ENCODE measurements at places on chromosomes 1 and 21.

GRCh38 chr1:3419415-3420204 lies 34.9 kb upstream of the ARHGEF16 start:
- no peak for DNase-seq

GRCh38 chr1:151347523-151348246 lies 633 bp upstream of the RFX5 start:
- DNase-seq = no peak

GRCh38 chr1:246107516-246108277 lies 399.4 kb downstream of the SMYD3 start:
- no peak for DNase-seq

DNA sequence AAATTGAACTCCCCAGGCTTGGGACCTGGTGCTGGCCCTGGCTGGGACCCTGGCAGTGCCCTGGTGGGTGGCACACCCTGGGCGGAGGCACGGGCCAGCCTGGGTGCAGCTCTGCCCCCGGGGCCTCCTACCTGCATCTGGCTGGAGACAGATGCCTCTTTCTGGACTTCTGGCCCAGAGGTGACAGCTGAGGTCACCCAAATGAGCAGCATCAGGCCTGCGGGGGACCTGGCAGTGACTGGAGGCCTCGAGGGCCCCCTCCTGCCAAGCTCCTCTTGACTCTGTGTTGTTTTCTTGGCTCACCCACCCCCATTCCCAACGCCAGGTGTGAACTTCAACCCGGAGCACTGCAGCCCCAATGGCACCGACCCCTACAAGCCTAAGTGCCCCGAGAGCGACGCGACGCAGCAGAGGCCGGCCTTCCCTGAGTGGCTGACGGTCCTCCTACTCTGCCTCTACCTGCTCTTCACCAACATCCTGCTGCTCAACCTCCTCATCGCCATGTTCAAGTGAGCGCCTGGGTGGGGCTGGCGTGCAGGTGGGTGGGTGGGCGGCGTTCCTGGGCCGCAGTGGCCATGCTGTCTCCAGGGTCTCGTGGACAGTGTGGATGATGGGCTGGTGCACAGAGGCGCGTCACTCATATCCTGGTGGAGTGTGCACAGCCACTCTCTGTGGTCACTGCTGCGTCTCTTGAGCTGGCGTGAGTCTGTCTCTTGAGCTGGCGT lies 41.6 kb upstream of the LRRC3 start:
- no peak for DNase-seq

DNA sequence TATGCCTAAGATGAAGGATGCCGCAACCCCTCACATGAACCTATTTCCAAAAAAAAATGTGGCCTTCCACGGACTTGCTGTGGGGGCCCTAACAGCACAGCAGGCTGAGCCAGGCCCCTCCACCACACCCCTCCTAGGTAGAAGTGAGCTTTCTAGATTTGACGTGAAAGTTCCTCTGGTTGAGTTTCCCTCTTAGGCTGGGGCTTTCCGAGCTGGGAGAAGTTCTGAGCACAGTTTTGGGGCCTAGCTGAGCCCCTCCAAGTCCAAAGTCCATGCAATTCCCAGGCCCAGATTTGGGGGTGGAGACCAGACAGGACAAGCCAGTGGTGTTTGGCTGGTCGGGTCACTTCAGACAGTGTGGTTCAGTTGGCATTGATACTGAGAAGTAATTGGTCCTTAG lies 13.8 kb upstream of the PHLDA3 start:
- no peak for DNase-seq

- DNase-seq = peak; percentile 3
These were observed 92.9 kb downstream of the PIGK start for GRCh38 chr1:77126307-77126706.

DNA sequence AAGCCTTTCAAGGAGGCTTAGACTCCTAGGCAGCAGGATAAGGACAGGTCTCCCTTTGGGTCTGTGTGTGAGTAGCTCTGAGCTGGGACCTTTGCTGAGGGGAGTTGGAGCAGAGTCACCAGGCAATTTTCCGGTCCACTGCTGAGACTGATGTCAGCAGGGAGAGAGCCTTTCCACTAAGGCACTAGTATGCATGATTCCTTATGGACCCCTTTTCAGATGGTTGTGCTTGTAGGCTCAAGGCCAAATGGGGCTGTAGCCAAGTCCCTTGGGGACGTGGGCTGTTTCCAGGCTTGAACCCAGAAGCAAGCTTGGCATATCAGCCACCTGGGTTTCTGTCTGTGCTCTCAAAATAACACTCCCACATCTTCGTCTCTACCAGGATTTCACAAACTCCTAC lies 73.0 kb downstream of the CCDC18 start:
- DNase-seq = no peak

DNA sequence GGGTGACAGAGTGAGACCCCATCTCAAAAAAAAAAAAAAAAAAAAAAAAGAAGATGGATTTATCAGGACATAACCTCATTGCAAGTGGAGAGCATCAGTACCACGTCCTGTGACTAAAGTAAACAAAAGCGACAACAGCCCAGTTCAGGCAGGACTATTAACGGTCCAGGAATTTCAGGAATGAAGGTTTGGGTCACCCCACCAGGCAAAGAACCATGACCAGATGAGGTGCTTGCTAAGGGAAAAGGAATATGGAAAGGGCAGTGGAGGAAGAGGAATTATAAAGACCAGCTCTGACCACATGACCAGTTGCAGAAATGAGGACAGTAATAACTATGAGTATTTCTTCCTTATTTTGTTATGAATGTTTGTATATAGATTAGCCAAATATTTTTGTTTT lies 35.4 kb upstream of the EIF4G3 start:
- no peak for DNase-seq

DNA sequence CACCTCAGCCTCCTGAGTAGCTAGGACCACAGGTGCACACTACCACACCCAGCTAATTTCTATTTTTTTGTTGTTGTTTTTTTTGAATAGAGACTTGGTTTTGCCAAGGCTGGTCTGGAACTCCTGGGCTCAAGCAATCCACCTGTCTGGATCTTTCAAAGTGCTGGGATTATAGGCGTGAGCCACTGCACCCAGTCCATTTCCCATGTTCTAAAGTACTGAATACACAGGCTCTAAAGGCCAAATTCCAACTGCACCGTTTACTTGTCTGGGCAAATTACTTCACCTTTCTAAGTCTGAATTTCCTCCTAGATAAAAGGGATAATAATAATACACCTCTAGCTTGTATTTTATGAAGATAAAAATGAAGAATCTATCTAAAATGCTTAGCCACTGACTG lies 39.6 kb downstream of the FRRS1 start:
- no peak for DNase-seq

DNA sequence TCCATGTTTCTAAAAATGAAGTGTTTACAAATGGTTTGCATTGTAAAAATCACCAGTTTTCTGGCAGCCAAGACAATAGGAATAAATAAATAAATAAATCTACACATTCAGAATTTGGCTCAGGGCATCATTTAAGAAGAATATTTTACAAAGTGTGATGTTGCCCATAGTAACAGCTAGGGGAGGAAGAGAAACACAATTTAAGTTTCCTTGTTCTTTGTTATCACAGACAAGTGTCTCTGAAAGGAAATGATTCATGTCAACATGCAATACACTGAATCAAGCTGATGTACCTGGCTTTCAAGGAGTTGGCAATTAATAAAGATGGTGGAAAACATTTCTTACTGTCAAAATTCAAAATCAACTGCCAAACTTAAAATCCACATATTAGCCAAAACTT lies 74.7 kb downstream of the LHX8 start:
- DNase-seq = no peak

DNA sequence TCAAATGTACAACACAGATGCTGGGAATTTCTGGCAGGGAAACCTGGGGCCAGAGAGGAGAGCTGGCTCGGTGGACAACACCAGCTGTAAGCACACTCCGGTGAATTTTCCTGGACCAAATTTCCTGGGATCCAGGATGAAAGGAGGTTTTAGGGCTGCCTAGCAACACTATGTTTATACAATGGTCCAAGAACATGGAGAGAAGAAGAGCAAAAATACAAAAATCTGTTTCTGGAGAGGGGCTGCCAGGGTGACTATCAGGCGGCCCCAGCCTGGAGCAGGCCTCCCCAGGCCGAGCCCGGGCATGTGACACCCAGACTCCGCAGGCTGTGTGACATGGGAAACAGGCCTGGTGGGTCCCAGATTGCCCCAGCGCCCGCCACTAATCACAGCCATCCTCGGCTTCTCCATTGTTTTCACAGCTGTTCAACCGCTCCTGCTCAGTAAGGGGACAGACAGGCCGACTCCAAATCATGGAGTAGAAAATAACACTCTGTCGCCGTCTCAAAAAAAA lies 336.0 kb upstream of the NFIA start:
- DNase-seq = no peak

GRCh38 chr1:37692078-37692833 lies at the start of gene CDCA8:
CDCA8 (plus strand) TSS chr1:37692516; CDS start chr1:37692691, 175 bp downstream.
- DNase-seq = peak; percentile 94

- DNase-seq = no peak
These were observed 332.7 kb downstream of the NEGR1 start for GRCh38 chr1:71949681-71950080.

DNA sequence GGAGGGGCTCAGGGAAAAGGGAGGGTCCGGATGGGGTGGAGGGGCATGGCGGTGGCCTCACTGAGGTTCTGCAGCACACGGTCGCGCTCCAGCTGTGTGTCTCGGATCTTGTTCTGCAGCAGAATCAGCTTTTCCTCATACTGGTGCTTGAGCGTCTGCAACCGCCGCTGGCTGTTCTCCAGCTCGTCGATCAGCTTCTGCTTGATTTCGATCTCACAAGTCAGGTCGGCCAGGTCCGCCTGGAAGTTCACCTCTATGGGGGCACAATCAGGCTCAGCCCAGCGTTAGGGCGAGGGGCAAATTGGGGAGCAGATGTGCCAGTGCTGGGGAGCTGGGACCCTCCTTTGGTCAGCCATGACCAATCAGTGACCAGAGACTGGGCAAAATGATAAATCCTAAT lies 25.2 kb downstream of the KIF21B start:
- no peak for DNase-seq

GRCh38 chr1:185487936-185488335 lies 170.9 kb upstream of the IVNS1ABP start:
- DNase-seq = no peak

- DNase-seq = no peak
These were observed 40.1 kb upstream of the FOXO6 start for GRCh38 chr1:41320895-41321676.

- DNase-seq = no peak
These were observed 15.5 kb downstream of the MAP3K7CL start for GRCh38 chr21:29145852-29146453.

GRCh38 chr1:2451741-2452140 lies 24.3 kb upstream of the PLCH2 start:
- no peak for DNase-seq

DNA sequence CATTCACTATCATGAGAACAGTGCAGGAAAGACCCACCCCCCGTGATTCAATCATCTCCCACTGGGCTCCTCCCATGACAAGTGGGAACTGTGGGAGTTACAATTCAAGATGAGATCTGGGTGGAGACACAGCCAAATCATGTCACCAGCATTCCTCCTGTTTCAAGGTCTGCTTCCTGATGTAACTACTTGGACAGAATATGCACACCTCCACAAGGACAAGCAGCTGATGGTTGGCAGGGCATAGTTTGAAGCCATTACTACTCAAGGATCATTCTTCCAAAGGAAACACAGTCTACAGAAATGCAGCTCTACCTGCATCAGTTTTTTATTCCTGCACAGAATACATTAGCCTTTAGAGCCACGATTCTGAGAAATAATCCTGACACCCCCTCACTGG lies 28.5 kb upstream of the RNF2 start:
- DNase-seq = no peak

GRCh38 chr1:64659478-64660138 lies 85.3 kb upstream of the RAVER2 start:
- DNase-seq = no peak

DNA sequence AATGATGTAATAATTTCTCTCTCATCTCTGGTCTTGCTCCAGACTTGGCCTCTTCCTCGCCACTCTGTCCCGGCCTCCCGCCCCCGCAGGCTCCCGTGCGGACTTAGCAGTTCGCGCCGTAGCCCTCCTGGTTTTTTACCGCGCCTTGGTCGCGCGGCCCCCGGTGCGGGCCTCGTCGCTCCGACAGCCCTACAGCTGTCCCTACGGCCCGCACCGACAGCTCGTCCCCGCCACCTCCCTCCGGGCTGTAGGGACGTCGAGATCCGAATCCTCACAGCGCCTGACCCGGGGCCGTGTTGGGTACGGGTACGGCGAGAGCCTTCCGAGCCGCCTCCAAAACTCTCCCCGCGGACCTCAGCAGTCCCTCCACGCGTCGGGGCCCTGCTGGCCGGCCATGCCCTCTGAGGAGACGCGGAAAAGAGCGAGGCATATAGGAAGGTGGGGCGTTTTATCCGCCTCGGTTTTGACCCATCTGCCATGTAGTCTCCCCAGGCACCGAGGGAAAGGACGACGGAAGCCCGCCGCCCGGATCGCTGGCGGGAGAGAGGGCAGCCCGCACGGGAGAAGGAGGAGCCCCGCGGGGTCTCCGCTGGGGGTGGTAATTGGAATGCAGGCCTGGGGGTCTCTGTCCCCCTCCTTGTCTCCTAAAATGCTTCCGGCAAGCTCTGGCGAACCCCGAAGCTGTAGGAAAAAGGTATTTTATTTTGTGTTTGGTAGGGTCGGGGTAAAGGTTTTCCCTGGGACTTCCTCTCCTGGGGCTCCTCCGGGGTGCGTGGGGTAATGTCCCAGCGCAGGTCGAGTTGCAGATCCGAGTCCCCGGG lies 3.3 kb downstream of the LHX4 start:
- no peak for DNase-seq

- peak; percentile 81 for DNase-seq
These were observed 82.5 kb upstream of the ZNF648 start for GRCh38 chr1:182143825-182144645.

DNA sequence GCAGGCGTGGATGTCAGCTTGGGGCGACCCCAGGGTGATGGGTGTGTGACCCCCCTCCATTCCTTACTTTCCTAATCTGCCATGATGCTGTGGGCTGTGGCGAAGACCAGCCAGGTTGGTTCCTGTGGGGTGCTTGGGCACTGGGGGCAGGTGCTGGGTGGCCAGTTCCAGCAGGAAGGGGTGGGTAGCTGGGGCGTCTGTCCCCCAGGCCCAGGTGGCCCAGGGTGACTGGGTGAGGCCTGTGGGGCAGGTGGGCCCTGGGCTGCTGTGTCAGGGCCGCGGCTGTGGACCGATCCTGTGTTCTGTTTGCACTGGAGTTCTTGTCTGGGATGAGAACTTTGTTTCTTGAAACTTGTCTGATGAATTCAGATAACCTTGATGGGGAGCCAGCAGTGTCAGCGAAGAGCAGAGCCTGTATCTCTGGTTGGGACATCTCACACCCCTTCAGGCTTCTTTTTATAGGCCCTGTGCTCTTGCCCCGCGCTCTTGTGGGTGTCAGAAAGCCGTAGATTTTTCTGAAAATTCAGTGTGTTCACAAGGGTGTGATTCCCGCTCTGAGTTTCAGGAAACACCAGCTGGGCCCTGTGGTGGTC lies 3.7 kb downstream of the PRKCZ start:
- DNase-seq = no peak

Data from CMK (cell line).